ENCODE measurements at places on chromosomes 5 and 9.

GRCh38 chr5:114018186-114018585 is 343.7 kb upstream of the KCNN2 start:
- no peak for DNase-seq

DNA sequence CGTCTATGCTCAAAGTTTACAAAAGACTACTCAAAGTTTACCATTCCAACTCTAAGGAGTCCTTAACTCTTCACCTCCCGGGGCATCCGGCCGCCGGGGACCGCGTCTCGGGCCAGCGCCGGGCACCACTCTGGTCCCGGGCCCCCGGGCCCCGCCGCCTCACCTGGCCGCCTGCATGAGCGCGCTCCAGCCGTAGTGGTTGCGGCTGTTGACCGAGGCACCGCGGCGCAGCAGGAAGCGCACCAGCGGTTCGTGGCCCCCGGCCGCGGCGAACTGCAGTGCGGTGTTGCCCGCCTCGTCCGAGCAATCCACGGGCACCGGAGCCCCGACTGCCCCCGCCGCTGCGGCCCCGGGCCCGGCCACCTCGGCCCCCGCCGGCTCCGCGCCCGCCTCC is 388 bp downstream of the ANKS6 start:
- DNase-seq: no peak

- DNase-seq: no peak
Measured at GRCh38 chr9:91985692-91986091, 35.7 kb upstream of the ROR2 start.

DNA sequence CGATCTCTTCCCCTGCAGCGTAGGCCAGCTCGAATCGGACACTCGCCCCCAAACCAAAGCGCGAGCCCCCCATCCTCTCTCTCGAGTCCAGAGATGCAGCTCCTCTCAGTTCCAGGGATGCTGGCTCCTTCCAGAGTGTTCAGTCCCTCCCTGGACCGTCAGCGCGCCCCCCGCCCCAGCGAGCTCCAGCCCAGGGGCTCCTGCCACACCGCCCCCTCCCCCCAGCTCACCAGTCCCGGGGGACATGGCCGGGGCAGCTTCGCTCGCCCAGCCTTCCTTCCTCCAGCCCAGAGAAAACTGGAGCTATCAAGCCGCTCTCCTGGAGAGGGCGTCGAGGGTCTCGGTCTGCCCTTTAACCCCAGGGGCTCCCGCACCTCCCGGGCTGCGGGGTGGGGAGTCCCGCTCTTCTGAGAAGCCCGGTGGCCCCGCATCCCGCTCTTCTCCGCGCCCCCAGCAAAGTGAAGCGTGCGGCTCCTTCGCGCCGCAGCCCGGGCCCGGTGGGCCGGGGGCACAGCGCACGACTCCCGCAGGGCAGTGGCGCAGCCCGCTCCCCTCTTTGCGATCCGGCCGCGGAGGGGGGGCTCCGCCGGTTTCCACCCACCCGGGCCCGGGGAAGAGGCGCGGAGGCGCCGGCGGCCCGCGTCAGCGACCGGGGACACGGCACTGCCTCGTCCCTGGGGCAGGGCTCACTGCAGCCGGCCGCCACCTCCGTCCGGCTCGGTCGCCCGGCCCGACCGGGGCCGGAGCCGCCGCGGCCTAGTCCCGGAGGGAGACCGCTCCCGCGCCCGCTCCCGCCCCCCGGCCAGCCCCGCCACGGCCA is 587 bp downstream of the MIER3 start:
- DNase-seq: peak; percentile 50

DNA sequence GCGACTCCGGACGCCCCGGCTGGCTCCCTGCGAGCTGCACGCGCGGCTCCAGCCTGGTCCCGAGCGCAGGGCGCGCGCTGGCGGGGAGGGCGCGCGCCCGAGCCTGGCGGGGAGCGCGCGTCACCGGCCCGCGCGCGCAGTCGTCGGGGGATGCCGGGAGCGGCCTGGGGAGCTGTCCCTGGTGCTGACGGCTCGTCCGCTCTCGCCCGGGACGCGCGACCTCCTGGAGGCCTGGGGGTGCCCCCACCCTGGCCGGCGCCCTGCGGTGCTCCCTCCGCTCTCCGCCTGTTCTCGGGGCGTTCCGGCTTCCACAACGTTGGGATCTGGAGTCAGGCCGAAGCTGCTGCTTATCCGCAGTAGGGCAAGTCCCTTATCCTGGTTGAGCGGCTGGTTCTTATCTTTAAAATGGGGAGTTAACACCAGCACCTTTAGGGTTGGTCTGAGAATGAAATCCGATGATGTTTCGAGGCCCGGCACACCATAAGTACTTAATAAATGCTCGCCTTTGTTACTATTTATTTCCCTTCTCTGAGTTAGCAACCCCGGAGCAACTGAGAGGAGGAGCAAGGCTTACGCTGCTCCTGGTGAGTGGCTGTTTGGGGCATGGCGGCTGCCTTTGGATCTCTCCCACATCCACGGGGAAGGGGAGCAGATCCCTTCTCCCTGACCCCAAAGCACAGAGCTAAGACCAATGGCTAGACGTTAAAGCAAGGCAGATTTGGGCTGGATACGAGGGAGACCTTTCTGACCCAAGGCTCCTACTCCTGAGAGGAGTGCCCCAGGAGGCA is at the start of gene FAM163B:
Gene FAM163B, minus strand, starts transcription at position 79 of the 788 bp plus-strand sequence. CDS start 29,166 bp downstream, outside the sequence.
- DNase-seq: peak; percentile 72

DNA sequence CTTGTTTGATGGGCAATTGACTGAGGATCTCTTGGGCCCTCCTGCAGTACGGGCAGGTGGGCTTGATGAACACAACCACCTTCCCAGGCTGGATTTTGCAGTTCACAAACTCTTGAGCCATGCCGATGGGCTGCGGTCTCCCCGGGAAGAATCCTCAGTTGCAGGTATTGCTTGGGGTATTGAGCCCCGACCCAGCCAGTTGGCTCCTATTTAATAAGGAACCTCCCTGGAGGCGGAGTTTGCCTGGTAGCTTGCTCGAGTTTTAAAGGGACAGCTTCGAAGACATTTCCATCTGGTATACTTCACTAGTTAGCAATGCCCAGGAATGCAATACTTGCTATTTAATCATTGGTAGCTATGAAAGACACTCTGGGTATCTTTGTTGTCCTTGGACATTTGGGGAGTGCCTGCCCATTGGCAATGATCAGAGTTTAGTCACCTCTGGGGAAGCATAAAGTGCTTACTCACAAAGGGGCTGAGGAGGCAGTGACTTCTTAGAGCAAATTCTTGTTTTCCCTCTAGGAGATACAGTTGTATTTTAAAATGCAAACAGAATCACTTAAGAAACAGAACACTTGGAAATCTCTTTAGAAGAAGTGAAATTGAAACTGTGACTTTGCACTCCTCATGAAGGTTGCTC is at the start of gene GLRX:
Gene GLRX, minus strand, starts transcription at position 185 of the 640 bp plus-strand sequence. Its CDS starts 64 bp downstream, at position 121.
- DNase-seq: peak; percentile 38

- no peak for DNase-seq
Measured at GRCh38 chr9:31908158-31908890, 476.1 kb upstream of the ACO1 start.

- DNase-seq: peak; percentile 65
Measured at GRCh38 chr9:74773886-74774479, 113.7 kb downstream of the TRPM6 start.

DNA sequence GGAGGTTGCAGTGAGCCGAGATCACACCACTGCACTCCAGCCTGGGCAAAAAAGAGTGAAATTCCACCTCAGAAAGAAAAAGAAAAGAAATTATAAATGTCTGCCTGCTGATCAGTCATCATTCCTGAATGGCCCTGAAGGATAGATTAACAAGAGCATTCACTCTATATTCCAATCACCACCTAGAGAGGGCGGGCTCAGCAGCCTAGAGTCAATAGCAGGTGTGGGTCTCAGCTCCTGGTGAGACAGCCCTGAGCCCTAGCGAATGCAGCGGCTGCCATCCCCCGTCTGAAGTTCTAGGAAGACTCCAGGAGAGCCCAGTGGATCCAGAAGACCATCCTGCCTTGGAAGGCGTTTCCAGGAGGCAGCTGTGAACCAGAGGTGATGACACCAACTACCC is 12.0 kb downstream of the FBP1 start:
- DNase-seq: no peak

DNA sequence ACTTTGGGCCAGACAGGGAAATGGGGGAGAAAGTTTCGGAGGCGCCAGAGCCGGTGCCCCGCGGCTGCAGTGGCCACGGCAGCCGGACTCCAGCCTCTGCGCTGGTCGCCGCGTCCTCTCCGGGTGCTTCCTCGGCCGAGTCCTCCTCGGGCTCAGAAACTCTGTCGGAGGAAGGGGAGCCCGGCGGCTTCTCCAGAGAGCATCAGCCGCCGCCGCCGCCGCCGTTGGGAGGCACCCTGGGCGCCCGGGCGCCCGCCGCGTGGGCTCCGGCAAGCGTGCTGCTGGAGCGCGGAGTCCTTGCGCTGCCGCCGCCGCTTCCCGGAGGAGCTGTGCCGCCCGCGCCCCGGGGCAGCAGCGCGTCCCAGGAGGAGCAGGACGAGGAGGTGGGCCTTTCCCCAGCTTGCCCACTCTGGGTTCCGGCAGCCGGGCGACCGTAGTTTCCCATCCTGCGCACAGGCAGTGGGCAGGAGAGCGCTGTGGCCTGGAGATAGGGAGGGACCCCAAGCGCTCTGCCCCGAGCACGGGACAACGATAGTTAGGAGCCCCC is 516 bp downstream of the MAST4 start:
- peak; percentile 18 for DNase-seq

DNA sequence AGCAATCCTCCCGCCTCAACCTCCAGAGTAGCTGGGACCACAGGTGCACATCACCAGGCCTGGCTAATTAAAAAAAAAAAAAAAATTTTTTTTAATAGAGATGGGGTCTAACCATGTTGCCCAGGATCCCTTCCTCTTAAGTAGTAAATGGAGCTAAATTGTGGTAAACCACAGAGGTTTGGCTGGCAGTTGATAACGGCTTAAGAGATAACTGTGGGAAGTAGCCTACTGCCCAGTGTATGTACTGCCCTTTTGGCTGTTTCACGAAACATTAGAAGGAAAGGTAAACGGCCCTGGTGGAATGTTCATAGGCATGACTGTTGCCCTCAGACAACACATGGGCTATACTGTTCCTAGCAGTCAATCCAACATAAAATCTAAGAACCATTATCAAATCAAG is 44.4 kb downstream of the HMGCR start:
- DNase-seq: no peak

DNA sequence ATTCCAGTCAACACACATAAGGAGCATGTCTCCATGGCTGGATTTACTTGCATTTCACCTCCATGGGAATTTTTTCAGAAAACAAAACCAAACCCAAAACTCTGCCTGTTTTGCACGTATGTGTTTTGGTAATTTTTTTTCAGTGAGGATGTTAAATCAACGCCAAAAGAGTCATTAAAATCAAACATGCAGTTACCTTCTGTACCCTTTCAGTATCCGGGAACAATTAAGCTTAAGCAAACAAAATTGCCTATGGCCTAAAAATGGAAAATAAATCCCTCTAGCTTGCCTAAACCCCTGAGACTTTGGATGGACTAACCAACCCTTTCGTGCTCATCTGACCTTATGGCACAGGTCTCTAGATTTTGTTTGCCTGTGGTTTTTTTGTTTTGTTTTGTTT is 209.2 kb upstream of the KLF4 start:
- no peak for DNase-seq

DNA sequence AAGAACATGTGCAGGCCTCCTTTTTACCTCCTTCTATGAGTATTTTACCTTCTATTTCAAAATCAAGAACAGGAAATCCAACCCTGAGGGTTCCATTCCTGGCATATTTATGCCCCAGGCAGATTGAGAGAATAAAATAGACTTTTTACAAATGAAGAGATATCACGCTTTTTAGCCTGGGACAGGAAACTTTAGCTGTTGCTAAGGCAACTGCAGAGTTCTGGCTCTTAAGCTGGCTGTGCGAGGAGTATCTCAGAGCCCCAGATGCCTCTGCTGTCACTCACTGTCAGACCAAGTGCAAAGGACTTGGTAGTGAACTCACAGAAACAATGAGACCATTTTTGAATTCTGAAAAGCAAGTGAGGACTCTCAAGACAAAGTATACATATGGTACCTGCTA is 69.5 kb upstream of the HSPB3 start:
- no peak for DNase-seq

- no peak for DNase-seq
Measured at GRCh38 chr5:172891716-172892421, 57.8 kb downstream of the ERGIC1 start.

DNA sequence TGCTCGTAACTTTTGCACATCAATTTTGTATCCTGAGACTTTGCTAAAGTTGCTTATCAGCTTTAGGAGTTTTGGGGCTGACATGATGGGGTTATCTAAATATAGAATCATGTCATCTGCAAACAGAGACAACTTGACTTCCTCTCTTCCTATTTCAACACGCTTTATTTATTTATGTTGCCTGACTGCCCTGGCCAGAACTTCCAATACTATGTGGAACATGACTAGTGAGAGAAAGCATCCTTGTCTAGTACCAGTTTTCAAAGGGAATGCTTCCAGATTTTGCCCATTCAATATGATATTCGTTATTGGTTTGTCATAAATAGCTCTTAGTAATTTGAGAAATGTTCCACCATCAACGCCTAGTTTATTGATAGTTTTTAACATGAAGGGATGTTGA is 65.4 kb upstream of the CDH12 start:
- DNase-seq: no peak

DNA sequence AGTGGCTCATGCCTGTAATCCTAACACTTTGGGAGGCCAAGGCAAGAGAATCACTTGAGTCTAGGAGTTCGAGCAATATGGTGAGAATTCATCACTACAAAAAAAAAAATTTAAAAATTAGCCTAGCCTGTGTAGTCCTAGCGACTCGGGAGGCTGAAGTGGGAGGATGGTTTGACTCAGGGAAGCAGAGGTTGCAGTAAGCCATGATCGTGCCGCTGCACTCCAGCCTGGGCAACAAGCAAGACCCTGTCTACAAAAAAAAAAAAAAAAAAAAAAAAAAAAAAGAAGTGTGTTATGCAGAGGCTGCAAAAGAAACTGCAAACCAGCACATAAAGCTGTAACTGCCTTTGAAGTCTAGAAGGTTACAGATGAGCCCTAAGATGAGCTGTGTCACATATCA is 116.9 kb upstream of the SLC1A3 start:
- no peak for DNase-seq

All from neural crest cell (in vitro differentiated cells).